CD4-positive, alpha-beta T cell treated with Interferon alpha-2 for 1 hour (primary cell): ENCODE measurements at places on chromosomes 5 and 9.

DNA sequence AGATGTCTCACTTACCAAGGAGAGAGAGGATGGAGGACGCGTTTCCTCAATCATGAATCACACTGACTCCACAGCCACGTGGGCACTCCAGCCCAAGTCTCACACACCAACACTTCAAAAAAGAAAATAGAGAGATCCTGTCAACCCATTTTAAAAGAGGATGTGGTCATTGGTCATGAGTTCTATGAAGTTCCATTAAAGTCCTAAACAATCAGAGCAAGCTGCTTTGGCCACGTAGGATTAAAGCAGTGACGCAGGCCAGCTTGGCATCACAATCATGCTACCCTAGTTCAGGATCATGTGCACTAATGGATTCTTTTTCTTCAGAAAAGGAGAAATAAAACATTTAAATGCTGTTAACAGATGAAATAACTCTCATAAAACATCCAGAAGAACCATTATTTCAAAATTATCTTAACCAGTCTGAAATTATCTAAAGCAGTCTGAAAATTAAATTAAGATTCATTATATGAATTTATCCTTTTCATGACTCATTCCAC is 108.1 kb downstream of the SEMA5A start:
- DNase-seq, result no peak

- DNase-seq, result no peak
Observed at GRCh38 chr5:59608745-59609144, 284.8 kb downstream of the PDE4D start.

DNA sequence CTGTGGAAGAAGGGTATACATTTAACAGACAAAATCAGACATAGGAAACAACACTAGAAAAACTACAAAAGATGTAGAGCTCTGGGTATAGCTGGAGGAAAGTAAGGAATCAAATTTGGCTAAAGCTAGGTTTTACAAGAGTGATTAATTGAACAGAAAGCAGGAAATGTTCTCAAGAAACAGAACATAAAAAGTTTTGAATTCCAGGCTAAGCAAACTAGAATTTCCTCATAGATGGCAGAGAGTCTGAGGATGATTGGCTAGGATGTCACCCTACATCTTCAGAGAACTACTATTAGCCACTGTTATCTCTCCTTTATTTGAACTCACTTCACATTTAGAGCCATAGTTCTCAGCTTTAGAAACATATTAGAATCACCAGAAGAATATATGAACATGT is 502.1 kb upstream of the PAPPA start:
- DNase-seq, result no peak

DNA sequence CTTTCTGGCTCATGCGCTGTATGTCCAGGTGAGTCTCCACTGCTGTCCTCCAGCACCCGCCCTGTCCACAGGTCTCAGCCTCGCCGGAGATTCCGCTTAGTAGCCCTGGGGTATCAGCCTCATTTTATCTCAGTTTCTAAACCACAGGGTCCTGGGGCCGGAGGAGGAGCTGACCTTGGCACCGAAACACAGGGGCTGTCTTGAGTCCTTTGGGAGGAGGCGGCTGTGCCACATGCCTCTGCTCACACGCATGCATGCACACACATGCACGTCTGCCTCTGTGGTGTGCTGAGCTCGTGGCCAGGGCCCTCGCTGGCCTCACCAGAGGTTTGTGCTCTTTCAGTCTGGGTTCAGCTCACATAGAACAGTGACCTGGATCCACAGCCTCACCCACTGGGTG is 23.3 kb downstream of the TRIP13 start:
- DNase-seq, result no peak

GRCh38 chr5:176388003-176388443 is 375 bp downstream of the NOP16 start:
- peak; percentile 4 for DNase-seq

- no peak for DNase-seq
Observed at GRCh38 chr9:76687861-76688391, 76.3 kb upstream of the PCA3 start.

- no peak for DNase-seq
Observed at GRCh38 chr5:72203251-72203845, 96.1 kb downstream of the MAP1B start.

GRCh38 chr9:121557581-121558447 is 58.2 kb upstream of the GGTA1 start:
- DNase-seq, result peak; percentile 8

GRCh38 chr5:117161718-117162335 is 587.2 kb upstream of the SEMA6A start:
- DNase-seq, result no peak

GRCh38 chr9:72494051-72494450 is 27.4 kb upstream of the TMC1 start:
- no peak for DNase-seq

DNA sequence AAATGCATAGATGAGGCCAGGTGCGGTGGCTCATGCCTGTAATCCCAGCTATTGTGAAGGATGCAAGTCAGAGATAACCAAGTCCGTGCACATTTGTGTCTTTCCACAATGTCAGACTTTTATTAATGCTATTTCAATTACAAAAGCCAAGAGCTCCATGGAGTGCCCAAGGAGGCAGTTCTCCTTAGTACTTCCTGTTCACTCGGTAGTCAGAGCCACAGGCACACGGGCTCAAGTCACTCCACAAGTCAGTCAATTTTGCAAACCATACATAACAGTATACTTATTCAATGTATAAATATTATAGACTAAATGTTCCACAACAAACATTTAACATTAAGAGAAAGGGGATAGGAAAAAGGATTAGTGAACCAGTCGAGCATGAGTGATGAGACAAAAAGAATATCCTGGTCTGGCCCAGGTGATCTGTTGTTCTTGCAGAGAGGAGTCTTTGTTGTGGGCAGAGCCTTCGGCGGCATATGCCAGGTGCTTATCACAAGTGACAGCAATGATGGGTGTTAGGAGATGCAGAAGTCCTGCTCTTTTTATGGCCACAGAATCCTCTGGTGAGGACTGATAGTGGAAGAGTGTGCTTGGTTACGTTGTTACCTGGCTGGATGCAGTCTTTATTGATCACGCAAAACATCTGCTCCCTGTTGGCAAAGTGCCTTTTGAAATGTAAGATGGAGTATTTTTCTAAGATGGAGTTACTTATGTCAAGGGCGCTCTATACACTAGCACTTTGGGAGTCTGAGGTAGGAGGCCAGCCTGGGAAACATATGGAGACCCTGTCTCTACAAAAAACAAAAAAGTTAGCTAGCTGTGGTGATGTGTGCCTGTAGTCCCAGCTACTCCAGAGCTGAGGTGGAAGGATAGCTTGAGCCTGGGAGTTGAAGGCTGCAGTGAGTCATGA is 167.0 kb upstream of the FBXL17 start:
- no peak for DNase-seq

GRCh38 chr5:158880483-158881001 is 219.2 kb downstream of the EBF1 start:
- no peak for DNase-seq

GRCh38 chr5:164672205-164672604 is 1166.8 kb downstream of the MAT2B start:
- no peak for DNase-seq

GRCh38 chr5:10904862-10905432 is 143.9 kb upstream of the DAP start:
- no peak for DNase-seq

GRCh38 chr9:91729558-91729842 is 220.5 kb downstream of the ROR2 start:
- DNase-seq, result no peak
